Dorsolateral prefrontal cortex (tissue), 122 donors: ENCODE measurements at places on chromosomes 2 and 18.
A peak's percentile ranks its signal among the peaks of the same experiment; 100 is the strongest.

GRCh38 chr18:55988537-55988936 is 400.5 kb upstream of the TCF4 start:
- no peak for DNase-seq

DNA sequence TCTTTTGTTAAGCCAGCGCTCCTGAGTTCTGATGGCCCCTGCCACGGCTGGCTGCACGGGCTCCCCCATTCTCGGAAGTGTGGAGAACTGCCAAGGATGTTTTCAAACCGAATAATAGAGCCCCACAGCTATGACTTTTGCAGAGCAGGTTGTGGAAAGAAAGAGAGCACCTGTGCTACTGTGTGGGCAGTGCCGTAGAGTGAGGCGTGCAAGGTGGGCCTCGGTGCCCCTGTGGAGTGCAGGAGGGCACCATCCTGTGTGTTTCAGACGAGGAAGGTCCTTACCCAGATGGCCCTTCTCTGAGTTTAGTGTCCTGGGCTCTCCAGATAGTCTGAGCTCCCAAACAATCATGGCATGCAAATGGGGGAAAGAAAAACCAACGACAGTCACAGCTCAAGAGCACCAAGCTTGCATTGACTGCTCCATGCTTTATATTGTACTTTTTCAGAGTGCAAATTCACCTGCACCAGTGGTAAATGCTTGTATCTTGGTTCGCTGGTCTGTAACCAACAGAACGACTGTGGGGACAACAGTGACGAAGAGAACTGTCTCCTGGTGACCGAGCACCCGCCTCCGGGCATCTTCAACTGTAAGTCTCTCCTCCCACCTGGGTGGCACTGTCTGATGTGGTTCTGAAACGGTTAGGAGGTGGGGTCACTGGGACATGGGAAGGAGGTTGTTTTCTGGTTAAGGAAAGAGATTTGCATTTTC is 219.4 kb downstream of the LDLRAD4 start:
- no peak for DNase-seq

DNA sequence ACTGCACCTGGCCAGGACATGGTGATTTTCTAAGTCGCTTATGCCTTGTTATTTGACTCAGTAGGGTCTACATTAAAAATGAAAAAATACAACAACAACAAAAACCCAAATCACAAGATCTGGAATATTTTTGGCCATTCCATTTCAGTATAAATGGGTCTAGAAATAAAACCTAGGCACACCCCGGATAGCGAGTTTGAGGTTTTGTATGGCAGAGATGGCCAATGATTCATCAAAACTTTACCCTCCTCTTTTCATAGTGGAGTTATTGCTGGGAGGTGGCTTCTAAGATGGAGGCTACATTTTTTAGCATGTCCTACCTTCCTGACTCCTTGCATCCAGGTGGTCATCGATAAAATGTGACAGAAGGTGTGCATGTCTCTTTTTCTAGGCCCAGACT is 49.3 kb upstream of the PELI1 start:
- no peak for DNase-seq

DNA sequence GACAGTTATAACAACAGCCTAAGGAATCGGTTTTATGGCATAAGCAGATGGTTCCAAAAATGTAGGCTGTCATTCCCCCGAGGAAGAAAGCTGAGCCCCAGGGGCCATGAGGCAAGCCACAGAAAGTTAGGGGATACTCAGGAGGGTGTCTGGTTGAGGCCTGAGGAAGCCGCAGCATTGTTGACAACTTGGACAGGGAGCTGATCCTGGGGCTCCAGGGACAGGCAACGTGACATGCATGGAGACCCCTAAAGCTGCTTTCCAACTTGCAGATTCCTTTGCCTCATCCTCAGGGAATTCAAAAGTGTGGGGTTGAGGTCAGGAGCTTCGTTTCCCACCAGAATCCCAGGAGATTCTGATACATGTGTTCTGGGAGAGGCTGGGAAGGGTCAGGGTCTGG is 20.9 kb downstream of the CELF4 start:
- DNase-seq = no peak

DNA sequence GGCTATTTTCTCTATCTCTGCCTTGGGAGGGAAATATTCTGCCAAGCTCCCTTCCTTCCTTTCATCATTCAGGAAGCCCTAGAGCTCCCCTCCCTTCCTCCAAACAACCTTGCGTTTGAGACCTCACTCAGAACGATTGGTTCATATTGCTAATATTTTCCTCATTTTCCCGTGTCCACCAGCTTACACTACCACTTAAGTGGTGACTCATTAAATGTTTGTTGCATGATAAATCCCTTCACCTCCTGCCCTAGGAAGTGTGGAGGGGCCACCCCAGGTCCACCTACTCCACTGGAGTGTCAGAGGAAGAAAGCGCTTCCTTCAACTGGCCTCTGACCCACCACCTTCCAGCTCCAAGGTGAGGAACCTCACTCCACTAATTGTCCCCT is 2.3 kb upstream of the LPIN2 start:
- no peak for DNase-seq

GRCh38 chr2:43100362-43100882 is 126.0 kb downstream of the ZFP36L2 start:
- DNase-seq = no peak

DNA sequence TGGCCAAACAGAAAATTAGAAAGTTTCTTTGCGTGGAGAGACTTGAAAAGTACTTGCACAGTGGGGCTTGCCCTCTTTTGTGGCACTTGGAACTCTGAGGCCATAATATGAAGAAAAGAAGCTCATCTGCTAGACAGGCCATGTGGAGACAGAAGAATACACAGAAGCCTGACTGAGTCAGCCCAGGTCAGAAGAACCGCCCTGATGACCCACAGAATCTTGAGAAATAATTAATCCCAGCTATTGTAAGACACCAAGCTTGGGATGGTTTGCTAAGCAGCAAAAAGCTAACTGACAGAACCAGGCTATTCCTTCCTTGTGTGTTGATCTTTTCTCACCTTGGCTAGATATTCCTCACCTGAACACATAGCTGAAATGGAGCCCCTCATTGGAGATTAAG is 33.7 kb downstream of the G6PC2 start:
- DNase-seq = no peak

- no peak for DNase-seq
Observed at GRCh38 chr2:40220177-40220925, 231.5 kb downstream of the SLC8A1 start.

DNA sequence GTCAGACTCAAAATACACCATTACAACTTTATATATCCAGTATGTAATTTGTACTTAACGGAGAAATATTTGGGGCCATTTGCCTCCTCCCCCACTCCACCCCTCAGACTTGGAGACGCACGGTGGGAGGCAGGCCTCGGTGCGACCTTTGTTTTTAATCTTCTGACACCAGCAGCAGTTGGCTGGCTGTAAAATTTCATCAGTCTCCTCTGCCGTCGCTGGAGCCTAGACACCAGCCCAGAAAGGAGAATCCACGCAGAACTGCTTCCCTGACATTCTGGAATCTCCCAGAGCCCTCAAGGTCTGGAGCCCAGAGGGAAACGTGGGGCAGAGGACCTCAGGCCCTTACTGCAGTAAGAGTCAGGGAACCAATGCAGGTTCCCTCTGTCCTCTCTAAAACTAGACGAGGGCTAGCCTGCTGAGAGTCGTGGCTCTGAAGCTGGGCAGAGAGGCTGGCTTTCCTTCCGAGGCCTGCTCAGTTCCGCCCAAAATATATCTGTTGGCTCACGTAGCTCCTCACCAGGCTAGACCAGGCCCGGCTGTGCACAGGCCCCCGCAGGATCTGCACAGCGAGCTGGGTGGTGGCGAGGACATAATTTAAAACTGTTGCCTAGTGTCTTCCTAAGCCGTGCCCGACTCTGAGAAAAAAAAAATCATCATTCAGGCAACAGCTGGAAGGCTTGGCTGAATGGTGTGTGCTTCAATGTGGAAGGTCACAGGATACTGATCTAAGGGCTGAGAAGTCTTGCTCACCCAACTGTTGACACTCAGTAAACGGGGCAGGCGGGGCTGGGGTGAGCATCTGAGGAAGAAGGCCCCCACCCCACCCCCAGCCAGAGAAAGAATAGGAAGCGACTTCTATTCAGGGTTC is 40.4 kb downstream of the EN1 start:
- DNase-seq = no peak

GRCh38 chr2:31110431-31110830 is 27.8 kb downstream of the GALNT14 start:
- no peak for DNase-seq

DNA sequence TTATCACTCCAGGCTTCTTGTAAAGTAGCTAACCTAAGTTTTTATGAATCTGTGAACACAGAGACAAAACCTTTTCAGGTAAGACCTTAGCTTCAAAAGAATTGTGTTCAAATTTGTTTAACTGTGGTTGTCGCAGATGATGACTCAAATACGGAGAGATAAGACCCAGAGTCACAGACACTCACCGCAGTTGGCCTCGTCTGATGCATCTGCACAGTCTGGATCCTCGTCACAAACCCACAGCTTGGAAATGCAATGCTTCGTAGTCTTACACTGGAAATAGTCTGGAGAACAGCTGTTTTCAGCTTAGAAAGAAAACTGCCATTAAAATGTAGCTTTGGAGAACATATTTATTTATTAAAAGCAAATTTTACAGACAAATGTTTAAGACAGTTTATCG is 1662.1 kb upstream of the NXPH2 start:
- DNase-seq = no peak

- no peak for DNase-seq
Observed at GRCh38 chr2:86229221-86229620, 30.0 kb downstream of the MRPL35 start.

DNA sequence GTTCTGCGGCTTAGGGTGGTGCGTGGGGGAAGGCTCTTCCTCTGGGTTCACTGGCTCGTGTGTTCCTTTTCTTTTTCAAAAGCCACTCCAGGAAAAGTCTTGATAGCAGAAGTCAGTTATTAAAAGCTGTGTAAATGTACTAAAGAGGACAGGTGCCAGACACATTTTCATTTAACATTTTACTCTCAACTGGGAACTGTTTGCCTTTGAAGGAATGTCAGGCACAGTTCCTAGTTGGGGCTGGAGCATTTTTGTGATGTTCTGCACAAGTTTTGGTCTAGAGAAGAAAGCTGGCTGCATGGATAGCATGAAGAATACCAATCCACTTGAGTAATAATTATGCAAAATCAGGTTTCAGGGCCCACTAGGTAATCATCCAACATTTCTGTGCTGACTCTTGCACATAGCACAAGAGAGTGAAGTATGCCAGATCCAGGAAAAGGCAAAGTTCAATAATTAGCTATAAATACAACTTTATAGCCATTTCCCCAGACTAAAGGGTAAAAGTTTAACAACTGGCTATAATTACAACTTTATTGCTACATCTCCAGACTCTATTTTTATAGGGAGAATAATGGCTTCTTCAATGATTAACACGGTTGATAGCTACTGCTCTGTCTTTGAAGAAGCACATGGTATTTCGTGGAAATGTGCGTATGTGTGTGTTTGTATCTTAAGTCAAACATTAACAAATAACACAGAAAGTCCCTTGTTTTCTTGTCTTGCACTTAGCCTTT is 16.2 kb downstream of the SCYGR8 start:
- DNase-seq = no peak

DNA sequence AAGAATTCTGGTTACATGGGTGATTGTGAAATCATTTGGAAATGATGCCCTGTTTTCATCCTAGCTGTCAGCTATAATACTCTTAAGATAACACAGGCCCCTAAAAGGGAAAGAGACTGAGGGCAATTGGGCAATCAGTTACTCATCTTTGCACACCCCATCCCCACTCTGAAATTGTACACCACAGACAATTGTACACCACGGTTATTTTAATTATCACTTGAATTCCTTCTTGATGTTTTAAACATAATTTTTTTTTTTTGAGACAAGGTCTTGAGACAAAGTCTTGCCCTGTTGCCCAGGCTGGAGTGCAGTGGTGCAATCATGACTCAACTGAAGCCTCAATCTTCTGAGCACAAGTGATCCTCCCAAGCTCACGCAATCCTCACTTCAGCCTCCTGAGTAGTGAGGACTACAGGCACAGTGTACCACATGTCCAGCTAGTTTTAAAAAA is 862.4 kb upstream of the ACVR2A start:
- DNase-seq = no peak

DNA sequence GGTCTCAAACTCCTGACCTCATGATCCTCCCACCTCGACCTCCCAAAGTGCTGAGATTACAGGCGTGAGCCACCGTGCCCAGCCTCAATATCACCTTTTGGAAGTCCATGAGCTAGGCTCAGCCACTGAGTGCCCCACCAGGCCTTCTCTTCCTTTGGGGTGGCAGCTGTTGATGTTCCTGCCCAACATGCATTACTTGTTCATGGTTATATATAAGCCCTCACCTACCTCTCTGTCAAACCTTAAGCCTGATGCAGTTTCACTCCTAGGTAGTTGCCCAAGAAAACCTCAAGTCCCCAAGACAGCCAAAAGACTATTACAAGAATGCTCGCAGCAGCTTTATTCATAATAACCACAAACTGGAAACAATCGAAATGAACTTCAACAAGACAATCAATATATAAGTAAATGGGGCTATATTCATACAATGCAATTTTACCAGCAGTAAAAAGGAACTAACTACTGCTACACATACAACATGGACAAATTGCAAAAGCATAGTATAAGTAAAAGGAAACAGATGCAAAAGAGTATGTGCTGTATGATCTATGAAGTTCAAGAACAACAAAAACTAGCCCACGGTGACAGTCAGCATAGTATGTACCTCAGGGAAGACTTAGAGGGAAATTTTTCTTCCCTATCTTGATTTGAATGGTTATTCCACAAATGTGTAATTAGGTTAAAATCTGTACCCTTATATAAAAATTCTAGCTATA is 59.6 kb upstream of the REL start:
- DNase-seq = no peak

GRCh38 chr2:131044075-131044756 is 49.0 kb downstream of the FAM168B start:
- DNase-seq = peak; percentile 38

DNA sequence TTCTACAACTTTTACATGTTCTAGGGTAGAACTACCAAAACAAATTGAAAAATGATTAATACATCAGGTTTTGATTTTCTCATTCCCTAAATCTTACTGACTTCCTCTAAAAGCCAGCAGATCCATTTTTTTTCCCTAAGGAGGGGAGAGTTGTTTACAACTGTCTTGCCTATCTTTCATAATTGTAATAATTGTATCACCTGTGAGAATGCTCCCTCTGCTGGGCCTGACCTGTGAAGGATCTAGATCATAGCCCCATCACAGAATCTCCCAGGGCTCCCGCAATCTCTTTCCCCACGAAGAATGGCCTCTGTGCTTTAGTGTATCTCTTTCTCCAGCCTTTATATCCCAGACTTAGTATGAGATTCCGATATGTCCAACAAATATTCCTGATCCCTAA is 9.1 kb downstream of the LOXL3 start:
- DNase-seq = no peak

DNA sequence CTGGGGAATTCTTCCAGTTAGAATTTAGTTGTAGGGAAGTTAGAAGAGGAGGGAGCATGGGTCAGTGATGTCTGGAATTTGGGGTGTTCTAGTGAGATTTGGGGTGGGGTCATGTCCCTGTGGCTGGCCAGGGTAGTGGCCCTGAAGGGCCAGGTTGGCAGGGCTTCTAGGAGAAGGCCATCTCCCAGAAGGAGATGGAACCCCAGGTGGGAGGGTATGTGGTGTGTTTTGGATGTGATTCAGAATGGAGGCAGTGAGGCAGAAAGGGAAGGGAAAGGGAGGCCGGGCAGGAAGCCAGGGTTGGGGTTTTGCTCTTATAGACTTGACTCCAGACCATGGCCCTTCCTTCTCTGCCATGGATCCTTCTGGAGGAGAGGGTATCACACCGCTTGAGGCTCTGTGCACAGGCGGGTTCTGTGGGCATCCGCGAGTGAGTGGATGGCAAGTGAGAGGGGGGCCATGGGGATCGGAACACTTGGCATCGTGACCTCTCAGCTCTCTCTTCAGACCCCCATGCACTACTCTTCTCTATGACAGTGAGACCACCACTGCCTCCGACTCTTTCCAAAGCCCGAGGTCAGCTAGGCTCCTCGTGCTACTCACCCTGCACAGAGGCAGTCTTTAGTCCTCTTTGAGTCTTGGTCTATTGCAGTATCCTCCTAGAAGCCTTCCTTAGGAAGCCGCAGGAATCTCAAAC is 7.3 kb downstream of the GREB1 start:
- DNase-seq = no peak
